ENCODE measurements at places on chromosomes 11 and 22.

- no peak for DNase-seq
Observed at GRCh38 chr11:9003573-9004182, at the start of gene NRIP3. TSS of gene NRIP3 (minus strand) at chr11:9004001. CDS start at chr11:9003935, 66 bp downstream.

GRCh38 chr22:48407256-48407955, 1420.3 kb downstream of the BRD1 start:
- DNase-seq = no peak

DNA sequence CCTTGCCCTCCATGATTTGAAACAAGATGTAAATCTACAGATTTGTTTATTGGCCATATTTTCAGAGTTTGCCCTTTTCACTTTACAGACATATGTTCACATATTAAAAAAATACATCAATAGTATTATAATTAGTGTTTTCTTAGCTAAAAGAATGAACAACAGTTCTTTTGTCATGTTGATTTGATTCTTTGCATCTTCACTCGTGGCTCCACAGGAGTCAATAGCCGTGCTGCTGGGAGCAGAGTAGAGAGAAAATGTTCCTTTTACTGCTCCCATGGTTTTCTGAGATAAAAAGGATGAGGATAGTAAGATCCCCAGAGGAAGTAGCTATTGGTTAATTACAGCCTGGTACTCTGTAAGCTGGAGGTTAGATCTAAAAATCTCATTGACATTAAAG, 151.2 kb downstream of the PGR start:
- DNase-seq = no peak

DNA sequence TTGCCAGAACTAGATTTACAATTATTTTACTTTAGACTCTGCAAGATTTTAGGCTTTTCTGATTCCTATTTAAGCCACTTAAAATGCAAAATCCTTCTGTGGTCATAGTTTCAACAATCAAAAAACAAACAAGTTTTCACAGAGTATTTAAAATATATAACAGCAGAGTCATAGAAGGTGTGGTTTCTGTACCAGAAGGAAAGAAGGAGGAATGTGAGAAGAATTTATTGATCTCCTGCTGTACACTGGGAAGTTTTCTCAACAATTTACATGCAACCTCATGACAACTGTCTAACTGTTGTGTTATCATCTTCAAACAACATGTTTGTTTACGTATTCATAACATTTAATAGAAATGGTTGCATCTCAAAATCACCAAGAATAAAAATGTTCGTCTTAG, 102.3 kb upstream of the CEP126 start:
- DNase-seq = no peak

- DNase-seq = no peak
Observed at GRCh38 chr11:66557733-66558326, 10.6 kb downstream of the CTSF start.

GRCh38 chr11:30342736-30343166, 19.8 kb downstream of the ARL14EP start:
- DNase-seq = no peak

DNA sequence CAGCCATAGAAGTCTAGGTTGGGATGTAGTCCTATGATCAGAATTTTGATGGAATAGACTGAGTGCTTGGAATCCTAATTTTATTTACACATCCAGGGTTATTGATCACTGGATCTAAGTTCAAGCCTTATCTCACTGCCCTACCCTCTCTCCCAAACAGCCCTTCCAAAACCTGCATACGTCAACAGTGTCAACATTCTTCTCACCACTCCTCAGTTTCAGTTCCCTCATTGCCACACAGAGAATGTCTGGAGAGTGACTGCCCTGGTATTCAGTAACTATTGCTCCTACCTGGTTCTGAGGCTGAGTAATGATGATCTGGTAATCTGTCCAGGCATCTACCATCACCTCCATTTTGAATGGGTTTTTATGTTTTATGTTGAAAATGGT, 60.0 kb downstream of the GLYATL1 start:
- DNase-seq = no peak

- no peak for DNase-seq
Observed at GRCh38 chr11:2651054-2651617, 48.7 kb downstream of the KCNQ1OT1 start.

DNA sequence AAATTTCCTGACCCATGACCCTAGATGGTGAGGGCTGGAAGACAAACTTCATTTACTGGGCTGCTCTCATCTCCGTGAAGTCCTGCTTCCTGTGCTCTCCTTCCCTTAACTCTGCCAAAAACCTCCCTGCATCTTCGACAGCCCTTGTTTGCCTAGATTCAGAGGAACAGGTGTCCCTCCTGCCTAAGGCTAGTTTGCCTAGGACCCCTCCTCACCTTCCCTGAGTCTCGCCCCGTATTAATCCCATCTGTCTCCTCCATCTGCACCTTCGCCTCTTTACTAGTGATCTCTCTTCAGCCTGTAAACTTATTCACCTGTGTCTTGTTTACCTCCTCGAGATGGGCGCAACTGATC, 33.1 kb downstream of the EIF3F start:
- no peak for DNase-seq

DNA sequence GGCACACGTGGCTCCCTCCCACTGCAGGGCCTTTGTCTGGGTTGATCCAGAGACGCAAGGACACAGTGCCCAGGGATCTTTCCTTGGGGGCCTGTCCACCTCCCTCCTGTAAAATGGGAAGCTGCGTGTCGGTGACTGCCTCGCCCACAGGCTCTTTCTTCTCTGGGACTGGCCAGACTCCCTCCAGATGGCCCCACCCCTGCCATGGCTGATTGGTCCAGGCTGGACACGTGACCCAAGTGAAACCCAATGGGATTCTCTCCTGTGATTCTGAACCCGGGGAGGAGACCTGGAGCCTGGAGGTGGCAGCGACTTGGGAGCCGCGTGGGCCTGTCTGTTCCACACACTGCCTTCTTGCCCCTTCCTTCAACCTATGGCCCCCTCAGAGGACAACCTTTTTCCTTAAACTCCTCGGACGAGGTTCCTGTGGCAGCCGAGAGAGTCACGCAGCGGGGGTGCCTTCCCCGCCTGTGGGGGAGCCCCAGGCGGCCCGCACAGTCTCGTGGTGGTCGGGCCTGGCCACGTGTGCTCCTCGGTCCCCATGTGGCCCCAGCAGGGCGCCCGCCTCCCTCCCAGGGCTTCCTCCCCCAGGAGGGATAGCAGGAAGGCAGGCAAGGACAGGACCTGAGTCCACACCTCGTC, 12.4 kb upstream of the MPPED1 start:
- DNase-seq = no peak

GRCh38 chr11:47393163-47394049, 15.0 kb upstream of the SLC39A13 start:
- no peak for DNase-seq

DNA sequence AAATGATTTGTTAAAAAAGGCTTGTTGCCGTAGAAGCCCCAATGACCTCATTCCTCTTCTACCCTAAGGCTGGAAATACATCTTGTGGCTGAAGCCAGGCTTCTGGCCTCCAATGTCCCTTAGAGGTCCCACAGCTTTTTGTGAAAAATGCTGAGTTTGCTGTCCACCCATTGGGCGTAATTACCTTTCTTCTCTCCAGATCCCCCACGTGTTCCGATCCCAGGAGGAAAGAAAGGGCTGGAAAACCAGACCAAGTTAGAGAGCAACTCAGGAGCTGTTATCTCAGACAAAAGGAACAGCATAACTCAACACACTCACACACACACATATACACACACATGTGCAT, 154.2 kb downstream of the MIAT start:
- DNase-seq = no peak

DNA sequence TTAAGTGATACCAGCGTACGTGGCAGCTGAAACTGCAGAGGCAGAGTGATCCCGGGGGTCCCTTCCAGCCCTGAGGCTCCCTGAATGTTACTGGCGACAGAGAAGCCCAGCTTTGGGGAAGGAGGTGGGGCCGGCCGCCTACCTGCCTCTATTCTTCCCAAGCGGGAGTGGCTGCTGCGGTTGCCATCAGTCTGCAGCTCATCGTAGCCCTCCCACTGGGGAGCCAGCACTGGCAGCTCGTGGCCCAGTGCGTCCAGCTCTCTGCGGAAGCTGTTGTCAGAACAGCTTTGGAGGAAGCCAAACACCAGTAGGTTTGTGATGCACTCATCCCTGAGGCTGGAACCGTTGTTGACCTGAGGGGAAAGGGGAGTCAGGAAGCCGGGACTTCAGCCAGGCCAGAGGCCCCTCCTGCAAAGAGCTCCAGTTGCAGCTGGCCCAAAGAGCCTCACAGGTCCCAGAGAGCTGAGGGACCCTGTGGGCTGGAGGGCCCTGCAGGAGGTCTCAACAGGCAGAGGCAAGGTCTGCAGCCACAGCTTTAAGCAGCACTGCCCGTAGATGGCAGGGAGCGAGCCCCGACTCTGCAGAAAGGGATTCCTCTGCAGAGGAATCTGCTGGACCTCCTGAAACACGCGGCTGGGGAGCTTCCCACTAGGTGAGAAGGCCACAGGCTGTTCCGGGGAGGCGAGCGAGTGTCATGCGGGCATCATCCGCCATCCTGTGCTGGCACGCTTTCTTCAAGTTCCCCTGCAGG, 30.4 kb downstream of the BID start:
- DNase-seq = no peak

DNA sequence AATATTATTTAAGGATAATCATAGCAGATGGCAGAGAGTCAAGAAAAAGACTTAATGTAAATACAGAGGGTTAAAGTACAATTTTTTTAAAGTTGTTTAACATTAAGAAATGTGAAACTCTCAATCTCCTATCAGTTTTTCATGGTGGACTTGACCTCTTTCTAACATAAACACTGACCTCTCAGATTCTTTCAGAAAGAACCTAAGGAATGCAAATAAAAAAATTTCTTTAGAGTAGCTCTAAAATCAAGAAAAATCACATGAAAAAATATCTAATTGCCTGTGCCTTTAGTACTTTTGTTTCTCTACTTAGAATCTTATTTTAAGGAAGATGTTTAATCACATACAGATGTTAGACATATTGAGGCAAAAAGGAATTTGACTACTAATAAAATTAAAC, 12.9 kb downstream of the RNF141 start:
- DNase-seq = no peak

DNA sequence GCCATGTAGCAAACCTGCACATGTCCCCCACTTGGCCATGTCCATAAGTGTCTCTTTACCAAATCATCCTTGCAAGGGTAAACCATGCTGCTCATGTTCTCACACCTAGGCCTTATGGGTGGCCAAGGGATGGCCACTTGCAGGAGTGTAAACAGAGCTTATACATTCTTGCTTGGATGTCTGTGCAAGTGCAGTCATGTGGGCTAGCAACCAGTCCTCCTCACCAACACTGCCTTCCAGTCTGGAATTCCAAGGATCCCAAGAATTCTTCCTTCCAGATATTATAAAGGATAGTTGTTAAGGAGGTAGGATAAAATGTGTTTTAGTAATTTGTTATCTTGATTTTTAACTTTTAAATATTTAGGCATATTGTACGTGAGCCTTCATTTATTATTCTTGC, 47.8 kb upstream of the OR5P2 start:
- no peak for DNase-seq

- no peak for DNase-seq
Observed at GRCh38 chr11:75011357-75011756, 22.6 kb downstream of the NEU3 start.

DNA sequence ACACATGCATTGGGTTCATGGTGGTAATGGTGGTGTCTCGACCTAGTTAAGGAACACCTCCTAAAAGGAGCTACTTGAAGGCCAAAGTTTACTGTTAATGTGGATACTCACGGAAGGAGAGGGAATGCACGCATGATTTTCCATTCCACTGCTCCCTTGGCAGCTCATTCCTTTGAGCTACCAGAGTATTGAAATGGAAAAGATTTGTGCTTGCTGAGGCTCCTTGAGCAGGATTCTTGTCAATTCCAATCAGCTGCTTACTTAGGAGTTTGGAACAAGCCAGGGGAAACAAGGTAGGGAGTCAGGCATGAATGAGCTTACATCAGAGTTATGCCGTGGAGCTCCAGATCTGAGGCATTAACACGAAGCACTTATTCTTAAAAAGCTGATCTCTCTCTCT, 108.8 kb downstream of the GRIA4 start:
- DNase-seq = peak; percentile 34

DNA sequence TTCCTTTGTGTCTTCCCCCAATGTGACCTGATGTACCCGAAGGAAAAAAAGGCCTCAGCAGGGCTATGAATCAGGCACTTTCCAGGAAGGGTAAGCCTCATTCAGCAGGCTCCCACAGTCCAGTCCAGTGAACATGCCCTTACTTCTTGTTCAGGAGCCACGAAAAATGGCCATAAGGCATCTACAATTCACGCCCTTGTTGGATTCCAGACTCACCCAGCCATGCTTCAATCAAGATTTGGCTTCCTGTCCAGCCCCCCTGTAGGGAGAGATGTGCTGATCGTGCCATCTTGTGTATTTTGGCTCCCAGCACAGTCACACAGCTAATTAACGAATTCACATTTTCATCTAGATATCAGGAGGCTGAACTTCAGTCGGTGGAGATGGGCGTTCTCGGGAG, 9.9 kb upstream of the KCNJ5 start:
- no peak for DNase-seq

DNA sequence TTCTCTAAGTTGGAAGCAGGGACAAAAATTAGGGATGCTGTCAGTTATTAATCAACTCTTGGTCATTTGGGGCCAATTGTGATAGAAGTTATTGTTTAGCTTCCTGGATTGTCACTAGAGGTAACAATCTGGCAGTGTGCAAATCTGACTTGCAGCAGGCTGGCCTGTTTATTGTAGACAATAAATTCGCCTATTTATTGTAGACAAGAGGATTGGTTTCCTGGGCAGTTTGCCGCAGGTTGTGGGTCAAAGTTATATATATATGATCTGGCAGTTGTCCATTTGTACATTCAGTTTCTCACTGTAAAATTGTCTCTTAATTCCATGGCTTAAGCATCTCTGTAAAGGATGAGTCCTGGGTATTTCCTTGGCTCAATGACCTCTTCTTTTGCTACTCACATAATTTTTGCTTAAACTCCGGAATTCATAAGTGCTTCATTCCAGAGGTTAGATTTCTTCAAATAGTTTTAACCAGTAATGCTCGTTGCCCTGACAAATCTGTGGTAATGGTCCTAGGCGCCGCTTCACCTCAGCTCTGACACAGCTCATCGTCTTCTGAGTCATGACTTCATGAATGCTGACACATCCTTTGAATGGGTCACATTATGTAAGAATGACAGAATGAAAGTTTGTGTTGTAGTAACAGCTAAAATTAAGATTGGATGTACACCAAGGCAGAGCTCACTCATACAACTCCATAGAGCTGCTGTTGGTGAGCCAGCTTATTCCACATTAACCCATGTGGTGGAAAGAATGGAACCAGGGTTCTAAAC, 7.8 kb upstream of the MMP3 start:
- DNase-seq = peak; percentile 71

- DNase-seq = no peak
Observed at GRCh38 chr22:39926753-39927152, 25.9 kb downstream of the GRAP2 start.

- DNase-seq = no peak
Observed at GRCh38 chr22:46430961-46431838, 95.7 kb downstream of the TRMU start.

DNA sequence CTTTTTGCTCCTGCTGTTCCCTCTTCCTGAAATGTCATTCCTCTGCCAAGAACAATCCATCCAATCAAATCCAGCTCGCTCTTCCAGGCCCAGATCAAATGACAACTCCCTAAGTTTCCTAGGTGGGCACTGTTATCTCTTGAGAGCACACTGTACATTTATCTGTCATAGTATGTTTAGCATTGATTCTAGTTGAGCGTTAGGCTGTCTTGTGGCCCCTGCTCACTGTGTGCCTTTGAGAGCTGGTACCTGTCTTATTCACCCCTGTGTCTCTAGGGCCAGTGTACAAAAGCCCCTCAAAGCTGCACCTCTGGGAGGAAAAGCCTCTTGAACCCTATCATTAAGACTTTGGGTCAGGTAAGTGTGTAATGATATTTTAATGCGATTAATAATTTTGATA, 7.1 kb upstream of the LMO2 start:
- DNase-seq = no peak
